Hematopoietic multipotent progenitor cell treated with erythropoietin and hydrocortisone succinate and interleukin-3 and kit ligand, for 4 days (in vitro differentiated cells): ENCODE measurements at places on chromosomes 5 and 9.

DNA sequence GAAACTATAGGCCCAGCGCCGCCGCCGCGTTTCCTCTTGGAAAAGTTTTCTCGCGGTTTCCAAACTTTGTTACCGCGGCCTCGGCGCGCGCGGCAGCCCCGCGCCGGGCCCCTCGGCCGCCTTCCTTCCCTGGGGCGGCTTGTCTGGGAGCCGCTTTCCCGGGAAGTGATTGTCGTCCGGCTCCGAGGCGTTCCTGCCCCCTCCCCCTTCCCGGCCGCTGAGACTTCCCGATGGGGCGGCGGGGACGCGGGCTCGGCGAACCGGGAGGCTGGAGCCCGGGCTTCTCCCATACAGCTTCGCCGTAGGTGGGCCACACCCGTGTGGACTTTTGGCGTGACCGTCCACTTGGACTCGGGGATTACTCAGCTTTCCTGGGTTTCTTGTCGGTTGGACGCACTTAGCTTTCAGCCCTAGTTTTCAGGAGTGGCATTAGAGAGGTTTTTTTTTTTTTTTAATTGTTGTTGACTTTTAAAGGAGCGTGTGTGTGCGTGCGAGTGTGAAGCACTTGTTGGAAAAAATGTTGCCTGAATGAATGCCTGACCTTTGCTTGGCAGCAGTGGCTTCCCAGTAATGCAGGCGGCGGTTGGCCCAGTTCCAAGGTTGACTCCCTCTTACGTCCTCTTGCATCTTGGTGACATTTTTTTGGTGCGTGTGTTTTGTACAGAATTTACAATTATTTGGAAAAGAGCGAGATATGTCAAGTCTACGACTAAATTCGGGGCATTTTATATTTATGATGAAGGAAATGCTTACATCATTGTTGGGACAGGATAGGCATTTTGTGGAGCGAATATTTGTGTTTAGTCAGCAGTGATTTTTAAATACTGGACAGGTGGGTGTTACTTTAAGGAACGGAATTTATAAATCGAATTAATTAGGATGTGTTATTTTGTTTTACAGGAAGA lies 821 bp downstream of the CTNNA1 start:
- DNase-seq, result peak; percentile 89

GRCh38 chr5:155605920-155606319 lies 592.4 kb downstream of the KIF4B start:
- no peak for DNase-seq

- DNase-seq, result peak; percentile 55
Observed at GRCh38 chr9:2469681-2470221, 151.8 kb upstream of the VLDLR start.

- no peak for DNase-seq
Observed at GRCh38 chr5:52598968-52599367, 188.7 kb upstream of the ITGA1 start.

DNA sequence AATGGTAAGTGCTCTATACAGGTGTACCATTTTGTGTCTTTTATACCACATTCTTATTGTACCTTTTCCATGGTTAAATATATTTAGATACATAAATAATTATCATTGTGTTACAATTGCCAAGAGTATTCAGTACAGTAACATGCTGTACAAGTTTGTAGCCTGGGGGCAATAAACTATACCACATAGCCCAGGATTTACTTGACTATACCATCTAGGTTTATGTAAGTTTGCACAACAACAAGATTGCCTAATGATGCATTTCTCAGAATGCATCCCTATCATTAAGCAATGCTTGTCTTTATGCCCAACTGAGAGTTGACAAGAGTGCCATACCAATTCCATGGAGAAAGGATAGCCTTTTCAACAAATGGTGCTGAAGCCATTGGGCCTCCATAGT lies 136.7 kb upstream of the PJA2 start:
- no peak for DNase-seq

DNA sequence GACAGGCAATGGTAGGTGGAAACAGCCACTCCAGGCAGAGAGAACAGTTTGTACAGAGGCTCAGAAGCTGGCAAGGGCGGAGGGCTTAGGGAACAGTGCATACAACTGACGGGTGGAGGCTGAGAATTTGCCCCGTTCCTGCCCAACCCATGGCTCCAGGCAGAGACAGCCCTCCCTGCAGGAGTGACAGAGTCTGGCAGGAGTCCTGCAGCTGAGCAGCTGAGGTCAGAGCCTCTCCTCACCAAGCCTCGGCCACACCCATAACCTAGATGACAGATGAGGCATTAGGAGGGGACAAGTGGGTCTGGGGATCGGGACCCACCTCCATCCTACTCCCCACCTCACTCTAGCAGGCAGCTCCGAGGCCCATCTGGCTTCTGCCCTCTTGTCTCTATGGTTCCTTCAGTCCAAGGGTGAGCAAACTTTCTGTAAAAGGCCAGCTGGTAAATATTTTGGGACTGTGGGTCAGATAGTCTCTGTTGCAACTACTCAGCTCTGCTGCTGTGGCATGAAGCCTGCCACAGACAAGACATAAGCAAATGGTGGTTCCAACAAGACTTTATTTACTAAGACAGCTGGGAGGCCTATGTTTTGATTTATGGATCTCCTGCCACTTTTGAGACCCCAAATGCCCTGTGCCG lies 83.7 kb downstream of the SH3TC2 start:
- DNase-seq, result no peak

GRCh38 chr5:2633992-2634391 lies 117.5 kb downstream of the IRX2 start:
- DNase-seq, result no peak

GRCh38 chr9:99398241-99398640 lies 176.2 kb downstream of the SEC61B start:
- DNase-seq, result no peak

DNA sequence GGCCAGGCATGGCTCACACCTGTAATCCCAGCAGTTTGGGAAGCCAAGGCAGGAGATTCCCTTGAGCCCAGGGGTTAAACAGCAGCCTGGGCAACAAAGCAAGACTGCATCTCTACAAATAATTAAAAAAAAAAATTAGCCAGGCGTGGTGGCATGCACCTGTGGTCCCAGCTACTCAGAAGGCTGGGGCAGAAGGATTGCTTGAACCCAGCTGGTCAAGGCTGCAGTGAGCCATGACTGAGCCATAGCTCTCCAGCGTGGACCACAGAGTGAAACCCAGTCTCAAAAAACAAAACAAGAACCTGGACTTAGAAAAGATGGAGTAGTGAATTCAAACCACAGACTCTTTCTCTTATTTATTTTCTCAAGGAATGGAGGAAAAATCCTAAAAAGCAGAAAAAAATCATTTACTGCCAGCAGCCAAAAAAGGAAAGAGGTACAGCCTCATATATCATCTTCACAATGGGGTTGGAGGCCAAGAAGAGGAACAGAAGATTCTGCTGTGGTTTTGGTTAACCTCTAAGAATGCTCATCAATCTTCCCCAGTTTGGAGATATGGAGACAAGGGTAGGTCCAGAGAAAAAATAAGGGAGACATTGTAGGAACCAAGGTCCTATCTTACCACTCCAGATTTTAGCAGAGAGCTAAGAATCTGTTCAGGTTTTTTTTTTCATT lies 40.0 kb upstream of the MYO10 start:
- DNase-seq, result peak; percentile 75

- peak; percentile 60 for DNase-seq
Observed at GRCh38 chr5:176817841-176818377, 7.5 kb downstream of the UNC5A start.

DNA sequence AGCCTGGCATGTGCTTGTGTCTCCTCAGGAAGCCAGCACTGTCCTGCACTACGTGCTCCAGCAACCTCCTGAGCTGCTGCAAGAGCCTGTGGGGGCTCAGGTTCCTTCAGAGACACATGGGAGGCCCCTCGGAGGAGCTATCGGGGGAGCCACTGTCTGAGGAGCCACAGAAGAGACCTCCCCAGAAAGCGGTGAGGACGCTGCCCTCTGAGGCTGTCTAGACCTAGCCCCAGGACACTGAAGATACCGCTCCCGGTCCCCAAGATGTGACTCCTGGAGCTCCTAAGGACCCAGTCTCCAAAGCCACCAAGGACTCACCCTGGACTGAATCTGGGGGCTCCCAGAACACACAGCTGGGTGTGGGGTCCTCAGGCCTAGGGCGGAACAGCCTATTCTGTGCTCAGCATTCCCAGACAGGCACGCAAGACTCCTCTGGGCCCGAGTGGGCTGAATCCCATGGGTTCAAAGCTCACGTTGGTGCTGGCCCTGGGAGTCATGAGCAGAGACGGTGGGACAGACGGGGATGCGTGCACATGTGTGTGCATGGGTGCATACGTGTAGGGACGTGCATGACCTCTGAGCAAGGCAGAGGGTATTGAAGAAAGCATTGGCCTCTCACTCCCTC lies 50.0 kb downstream of the HRH2 start:
- no peak for DNase-seq

- DNase-seq, result no peak
Observed at GRCh38 chr5:129617206-129617605, 130.7 kb upstream of the MINAR2 start.

GRCh38 chr9:124809211-124809610 lies 32.3 kb downstream of the OLFML2A start:
- DNase-seq, result no peak

DNA sequence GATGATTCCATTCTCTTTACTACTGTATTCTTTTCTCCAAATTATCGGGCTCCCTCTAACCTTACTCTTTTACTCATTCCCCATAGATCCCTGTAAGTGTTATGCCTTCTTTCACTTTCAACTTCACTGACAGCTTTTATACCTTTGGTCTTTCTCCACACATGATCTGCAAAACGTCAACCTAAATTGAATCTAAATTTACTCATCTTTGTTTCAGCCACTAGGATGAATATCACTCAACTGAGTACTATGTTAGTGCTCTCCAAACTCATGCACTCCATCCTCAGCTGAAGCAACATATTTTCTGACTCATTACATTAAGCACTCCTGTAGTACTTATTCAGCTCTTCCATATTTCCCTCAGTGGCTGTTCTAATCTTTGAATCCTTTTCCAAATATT lies 133.4 kb downstream of the ADAMTS19 start:
- no peak for DNase-seq

GRCh38 chr5:163106098-163106497 lies 331.3 kb upstream of the CCNG1 start:
- DNase-seq, result peak; percentile 1

DNA sequence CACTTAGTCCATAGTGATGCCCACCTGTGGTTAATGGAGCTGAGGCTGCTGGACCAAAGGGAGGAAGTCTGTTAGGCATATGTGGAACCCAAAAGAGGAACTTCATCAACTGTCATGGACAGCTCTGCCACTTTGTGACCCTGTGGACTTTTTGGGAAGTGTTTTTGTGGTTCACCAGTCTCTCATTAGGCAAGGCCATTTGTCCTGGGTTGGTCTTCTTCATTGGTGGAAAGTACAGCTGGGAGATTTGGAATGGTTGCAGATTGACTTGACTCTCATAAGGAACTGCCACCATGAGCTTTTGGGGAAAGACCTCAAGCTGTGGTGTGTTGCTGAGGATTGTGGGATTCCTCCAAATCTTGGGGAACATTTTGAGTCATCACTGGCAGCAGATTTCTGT lies 31.9 kb upstream of the IL12B start:
- DNase-seq, result peak; percentile 83

GRCh38 chr5:151970885-151971284 lies 46.2 kb upstream of the GLRA1 start:
- no peak for DNase-seq

DNA sequence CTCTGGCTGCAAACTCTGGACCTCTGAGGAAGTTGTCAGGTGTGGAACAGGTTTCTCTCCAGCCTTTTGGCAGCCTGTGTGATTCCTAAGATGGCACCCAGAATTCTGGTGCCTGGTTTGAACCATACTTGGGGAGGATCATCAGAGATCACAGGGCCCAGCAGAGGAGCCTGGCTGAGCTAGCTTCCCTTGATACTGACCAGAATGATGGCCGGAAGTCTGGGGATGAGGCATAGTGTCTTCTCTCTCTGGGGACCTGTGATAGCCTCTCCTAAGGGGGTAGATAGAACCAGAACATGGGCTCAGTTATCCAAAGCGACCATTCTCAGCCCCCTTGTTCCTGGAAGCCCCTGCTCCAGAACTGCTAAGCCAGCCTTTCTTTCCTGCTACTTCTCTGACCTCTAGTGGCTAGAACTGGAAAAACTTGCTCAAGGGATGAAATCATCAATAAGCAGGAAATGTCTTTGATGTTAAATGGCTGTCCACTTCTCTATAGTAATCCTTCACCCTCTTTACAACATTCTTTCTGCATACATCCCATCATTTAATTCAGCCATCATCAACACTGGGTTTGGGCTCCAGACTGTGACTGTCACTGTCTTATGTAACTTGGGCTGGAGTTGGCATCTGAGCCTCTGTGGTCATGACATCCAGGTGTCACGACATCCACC lies 55.1 kb downstream of the C9orf152 start:
- DNase-seq, result peak; percentile 89

DNA sequence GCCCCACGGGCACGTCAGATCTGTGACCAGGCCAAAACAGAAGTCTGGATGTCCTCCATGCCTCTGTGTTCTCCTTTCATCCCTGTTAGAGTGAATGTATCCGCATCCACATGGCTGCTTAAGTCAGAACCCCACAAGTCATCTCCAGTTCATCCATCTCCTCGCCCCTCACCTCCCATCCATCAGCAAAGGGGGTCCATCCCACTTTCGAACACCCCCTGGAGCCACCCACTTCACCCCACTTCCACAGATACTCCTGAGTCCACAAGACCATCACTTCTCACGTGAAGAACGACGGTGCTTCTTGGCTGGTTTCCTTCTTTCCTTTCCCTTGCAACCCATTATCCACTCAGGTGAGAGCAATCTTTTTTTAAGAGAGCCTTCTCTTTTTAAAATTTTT lies 3.5 kb upstream of the SPOCK1 start:
- no peak for DNase-seq

DNA sequence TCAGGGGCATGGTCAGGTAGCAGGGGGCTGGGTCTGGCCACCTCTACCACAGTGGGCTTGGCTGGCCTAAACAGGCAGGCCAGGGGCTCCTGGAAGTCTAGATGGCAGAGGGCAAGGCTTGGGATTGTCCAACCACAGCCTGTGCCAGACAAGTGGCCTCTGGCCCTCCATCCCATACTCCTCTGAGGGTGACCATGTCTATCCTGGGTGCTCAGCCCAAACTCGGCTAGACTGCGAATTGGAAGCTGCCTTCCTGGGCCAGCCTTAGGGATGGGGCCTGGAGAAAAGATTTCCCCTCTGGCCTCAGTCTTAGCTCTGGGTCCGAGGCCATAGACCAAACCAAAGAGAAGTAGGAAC lies 110.5 kb downstream of the PHF2 start:
- DNase-seq, result no peak

DNA sequence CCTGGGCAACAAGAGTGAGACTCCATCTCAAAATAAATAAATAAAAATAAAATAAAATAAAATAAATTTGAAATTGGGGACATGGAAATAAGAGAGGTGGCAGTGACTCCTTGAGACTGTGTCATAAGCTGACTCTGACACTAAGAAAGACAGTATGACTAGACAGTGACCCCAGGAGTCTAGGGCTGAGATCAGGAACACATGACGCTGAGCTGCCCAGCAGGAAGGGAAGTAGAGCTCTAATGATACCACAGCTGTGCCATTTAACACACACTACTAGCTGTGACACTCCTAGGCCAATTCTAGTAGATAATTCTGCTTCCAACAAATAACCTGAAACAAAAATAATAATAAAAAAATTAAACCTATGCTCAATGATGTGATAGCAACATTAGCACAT lies 293.0 kb downstream of the SEC61B start:
- no peak for DNase-seq
